ENCODE measurements at places on chromosomes 1 and 21. TPM values are rescaled to one million over a fixed set of nuclear protein-coding genes. Genes with fewer than 3 reads are reported as not detected.
A peak's percentile ranks its signal among the peaks of the same experiment; 100 is the strongest.

DNA sequence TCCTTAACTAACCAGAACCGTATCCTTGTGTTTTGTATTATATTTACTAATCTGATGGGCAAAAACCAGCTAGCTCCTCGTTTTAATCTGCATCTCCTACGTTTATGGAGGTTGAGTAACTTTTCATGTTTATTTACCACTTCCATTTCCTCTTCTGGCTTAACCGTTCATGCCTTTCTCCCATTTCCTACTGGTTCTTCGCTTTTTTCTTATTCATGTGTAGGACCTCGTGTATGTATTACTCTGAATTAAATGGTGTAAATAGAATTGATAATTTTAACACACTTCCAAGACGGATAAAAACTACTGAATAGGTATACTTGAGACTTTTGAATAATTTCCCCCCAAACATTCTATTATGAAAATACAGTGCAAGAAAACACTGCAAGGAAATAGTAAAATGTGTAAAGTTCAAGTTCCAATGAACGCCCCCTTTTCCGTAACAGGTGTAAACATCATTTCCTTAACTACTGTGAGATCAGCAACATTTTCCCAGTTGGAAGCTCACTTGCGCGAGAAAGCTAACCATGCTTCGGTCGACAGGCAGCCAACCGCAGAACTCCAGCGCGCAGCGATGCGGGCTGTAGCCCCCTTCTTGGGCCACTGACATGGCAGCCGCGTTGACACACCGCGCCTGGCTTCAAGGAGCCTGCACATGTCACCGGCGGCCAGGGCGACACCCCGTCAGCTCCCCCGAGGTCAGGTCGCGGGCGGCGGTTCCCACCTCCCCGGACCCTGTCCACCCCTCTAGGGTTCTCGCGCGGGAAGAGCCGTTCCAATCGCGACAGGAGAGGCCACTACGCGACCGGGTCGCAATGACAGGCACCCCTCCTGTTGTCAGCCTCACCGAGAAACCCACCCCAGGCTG is 816 bp downstream of the EDEM3 start:
- ATAC-seq = peak; percentile 13

DNA sequence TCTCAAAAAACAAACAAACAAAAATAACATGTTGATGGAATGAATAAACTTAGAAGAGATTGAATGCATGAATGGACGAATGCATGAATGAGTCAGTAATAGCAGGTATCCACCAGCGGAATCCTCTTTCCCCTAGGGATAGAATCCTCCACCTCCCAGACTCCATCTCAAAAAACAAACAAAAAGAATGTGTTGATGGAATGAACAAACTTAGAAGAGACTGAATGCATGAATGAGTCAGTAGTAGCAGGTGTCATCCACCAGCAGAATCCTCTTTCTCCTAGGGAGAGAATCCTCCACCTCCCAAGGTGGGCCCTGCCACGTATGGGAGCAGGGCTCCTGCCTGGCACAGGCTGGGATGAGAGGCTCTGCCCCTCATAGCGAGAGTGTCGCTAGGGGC is 26.8 kb upstream of the RNF19B start:
- no peak for ATAC-seq

PADI1 gene
- not detected for total RNA-seq

LMOD1 gene
- total RNA-seq = not detected

LYPD8 gene
- total RNA-seq = not detected
